Kidney (tissue), 22 donors: ENCODE measurements at places on chromosomes 5 and 9.

GRCh38 chr9:137786511-137786920, 91.1 kb upstream of the CACNA1B start:
- DNase-seq, result no peak

DNA sequence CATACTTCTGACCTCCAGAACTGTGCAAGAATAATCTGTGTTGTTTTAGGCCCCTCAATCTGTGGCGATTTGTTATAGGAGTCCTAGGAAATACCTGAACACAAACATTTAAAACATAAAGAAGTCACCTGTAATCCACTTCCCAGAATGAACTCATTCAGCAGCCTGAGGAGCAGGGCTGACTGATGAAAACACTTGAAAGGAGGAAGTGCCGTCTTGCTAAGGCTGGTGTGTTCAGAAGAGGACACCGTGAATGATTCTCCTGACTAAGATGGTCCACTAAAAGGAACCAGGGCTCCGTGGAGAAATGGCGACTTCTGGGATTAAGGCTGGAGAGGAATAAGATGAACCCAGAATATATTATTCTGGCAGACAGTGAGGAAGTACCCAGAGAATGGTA, 18.7 kb upstream of the MARCHF6 start:
- DNase-seq, result no peak

DNA sequence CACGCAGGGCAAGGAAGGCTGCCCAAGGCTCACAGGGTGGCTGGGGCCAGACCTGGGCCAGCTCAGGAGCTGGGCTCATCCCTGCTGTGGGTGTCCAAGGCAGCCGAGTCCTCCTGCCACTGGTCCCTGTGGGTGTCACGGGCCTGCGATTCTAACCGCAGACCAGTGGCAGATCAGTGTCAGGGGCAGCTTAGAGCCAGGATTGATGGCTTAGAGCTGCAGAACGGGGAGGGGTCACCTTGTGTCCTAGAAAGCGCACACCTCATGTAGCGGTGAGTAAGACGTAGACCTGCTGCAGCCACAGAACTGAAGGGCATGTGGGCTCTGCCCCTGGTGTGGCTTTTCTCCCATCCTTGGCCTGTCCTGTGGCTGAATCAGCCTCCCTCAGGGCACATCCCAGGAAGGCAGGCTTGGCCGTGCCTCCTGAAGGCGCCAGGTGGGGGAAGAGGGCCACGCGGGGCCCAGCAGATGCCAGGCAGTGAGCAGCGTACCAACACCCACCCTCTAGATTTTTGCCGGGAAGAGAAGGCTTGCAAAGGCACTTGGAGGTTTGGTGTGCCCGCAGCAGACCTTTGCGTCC, 78.3 kb upstream of the FCN2 start:
- no peak for DNase-seq

DNA sequence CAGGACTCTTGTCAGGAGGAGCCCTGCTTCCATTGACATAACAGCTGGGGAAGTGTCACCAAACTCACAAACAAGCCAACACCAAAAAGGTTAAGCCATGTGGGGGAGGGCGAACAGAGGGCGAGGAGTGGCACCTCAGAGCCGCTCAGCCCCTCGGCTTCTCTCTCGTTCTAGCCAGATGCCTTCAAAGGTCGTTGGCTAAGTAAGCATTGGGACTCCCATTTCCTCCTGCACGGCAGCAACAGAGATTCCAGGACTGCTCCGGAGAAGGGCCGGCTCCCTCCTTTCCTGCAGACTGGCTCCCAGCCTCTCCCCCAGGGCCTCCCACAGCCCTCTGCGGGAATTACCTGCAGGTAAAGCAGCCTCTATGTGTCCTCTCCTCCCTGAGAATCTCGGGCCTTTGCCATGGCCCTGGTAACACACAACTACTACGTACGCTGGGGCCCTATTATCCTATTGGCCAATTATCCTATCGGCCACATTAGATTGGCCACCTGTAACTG, 52.1 kb upstream of the RNU6ATAC start:
- peak; percentile 54 for DNase-seq

- peak; percentile 40 for DNase-seq
Observed at GRCh38 chr9:70566751-70567150, 152.3 kb upstream of the KLF9 start.

- DNase-seq, result no peak
Observed at GRCh38 chr9:105216440-105217178, 27.8 kb upstream of the SLC44A1 start.

- DNase-seq, result no peak
Observed at GRCh38 chr9:107467416-107467815, 22.2 kb downstream of the KLF4 start.

DNA sequence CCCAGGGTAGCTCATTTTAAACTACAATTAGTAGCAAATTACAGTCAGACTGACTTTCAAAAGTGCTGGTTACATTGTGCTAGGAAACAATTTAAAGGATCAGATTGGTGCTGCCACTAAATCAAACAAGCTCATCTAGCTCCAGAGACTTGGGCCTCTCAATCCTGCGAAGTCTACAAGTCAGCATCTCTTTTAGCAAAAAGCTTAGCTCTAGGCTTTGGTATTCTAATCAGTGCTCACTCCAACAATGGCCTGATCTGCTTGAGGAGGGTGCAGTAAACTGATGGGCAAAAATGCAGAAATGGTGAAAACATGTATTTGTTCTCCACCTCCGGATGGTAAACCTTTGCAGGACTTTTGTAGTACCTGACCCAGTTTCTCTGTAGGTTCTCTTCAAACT, 47.0 kb upstream of the SEMA6A start:
- no peak for DNase-seq

DNA sequence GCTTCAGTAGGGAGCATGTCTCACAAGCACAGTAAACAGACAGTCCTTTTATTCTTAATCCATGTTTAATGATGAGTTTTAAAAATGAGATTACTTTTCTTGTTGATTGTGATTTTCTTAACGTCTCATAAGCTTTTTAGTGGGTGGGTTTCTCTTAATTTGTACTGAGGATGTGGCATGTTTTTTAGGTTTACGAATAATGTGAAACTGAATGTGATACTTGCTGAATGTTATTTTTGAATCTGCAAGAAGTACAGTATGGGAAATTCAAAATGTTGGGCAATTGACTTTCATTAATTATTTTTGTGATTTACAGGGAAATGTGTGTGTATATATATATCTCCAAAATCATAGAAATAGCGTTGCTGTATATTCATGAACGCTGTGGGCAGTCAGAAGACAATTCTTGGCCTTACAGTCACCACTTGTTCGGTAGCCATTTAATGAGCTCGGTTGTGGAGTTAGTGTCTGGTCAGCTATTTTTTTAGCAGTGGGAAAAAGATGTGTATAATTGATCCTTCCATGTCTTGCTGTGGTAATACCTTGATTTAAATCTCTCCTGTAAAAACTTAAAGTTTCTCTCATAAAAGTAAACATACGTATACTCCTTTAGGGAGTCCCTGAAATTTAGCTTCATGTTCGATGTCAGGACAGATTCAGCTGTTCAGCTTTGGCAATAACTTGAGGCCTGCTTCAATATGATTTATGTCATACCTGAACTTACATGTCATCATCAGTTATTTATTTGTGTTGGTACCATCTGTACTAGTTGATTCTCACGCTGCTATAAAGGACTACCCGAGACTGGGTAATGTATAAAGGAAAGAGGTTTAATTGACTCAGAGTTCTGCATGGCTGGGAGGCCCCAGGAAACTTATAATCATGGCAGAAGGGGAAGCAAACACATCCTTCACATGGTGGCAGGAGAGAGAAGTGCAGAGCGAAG, 15.0 kb downstream of the ICE1 start:
- DNase-seq, result no peak

GRCh38 chr5:152499814-152500535, 94.9 kb upstream of the NMUR2 start:
- no peak for DNase-seq

DNA sequence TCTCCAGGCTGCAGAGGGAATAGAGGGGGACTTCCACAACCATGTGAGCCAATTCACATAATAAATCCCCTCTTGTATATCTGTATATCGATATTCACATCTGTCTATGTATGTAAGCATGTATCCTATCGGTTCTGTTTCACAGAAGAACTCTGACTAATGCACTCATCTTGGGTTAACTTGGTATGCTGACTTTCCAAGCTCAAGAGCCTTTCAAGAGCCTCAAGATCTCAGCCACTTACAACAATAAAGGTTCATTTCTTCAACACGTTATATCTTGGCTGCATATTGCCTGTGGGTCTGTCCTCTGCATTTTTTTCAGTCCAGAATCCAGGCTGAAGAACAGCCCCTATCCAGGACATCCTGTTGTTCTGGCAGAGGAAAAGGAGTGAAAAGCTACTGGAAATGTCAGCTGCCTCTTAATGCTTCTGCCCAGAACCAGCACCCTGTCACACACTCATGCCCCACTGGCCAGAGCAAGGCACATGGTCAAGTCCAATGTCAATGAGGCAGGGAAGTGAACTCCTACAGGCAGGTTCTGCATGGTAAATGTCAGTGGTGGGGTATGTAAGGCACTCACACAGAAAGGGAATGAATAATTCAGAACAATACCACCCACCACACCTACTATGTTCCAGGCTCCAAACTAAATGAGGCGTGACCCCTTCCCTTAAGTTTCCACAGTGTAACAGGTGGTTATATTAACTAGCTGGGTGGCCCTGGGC, 91.6 kb upstream of the ICE1 start:
- no peak for DNase-seq
